Endodermal cell (in vitro differentiated cells): ENCODE measurements at places on chromosomes 7 and 10.

DNA sequence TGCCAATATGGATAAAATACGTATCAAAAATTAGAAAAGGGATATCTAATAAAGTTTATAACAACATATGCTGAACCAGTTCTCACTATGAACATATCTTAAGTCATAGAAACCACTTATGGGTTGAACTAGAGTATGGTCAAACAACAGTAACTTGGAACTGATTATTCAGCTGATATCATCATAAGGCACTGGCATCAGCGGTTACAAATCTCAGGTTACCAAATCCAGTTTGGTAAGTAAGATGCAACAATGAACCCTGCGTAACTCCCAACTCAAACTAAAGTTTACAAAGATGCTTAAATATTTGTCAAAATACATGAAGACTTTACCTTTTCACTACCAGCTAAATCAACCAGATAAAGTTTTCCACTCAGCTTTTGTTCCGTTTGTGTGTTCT, 19.3 kb downstream of the KIF5B start:
- no peak overlapping the region for H3K27ac ChIP-seq
- no peaks in the 10 kb centered on the region for H3K4me1 ChIP-seq
- H3K27me3 ChIP-seq: no peaks in the 10 kb centered on the region
- DNase-seq: no peak
- no peak overlapping the region for H3K4me3 ChIP-seq

- H3K27ac ChIP-seq: no peak overlapping the region
- H3K4me1 ChIP-seq: peaks cover 5% of the 10 kb centered on the region
- no peak overlapping the region for H3K4me3 ChIP-seq
- DNase-seq: peak; percentile 70
- H3K27me3 ChIP-seq: no peaks in the 10 kb centered on the region
- H3K36me3 ChIP-seq: peaks cover 75% of the 10 kb centered on the region
Observed at GRCh38 chr7:99631295-99632109, 14.8 kb downstream of the ZSCAN25 start.

- H3K4me1 ChIP-seq: no peaks in the 10 kb centered on the region
- no peaks in the 10 kb centered on the region for H3K27me3 ChIP-seq
- no peak overlapping the region for H3K4me3 ChIP-seq
- H3K27ac ChIP-seq: no peak overlapping the region
Observed at GRCh38 chr10:58014436-58014835, 253.3 kb downstream of the IPMK start.

DNA sequence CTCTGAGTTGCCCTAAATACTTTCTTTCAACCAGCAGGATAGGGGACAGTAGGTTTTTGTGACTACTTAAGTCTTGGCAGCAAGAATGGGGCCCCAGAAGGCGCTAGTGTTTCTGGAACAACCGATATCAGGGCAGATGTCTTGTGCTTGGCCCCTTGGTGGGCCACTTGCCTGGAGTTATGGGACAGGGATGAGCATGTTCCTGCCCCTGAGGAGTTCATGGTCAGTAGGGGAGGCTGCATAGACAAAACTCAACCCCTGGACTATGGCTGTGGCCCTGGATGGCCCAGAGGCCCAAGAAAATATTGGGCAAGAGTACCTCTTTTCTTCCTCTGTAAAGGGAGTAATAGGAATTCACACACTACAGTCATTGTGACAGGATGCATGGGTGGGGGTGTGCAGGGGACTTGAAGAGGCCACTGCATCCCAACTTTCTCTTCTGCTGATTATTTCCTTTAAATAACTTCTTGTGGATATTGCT, 57.7 kb upstream of the IGFBP3 start:
- peak; percentile 49 for DNase-seq
- H3K27me3 ChIP-seq: no peaks in the 10 kb centered on the region
- H3K27ac ChIP-seq: peak overlapping the region; percentile 68
- H3K4me3 ChIP-seq: no peak overlapping the region

DNA sequence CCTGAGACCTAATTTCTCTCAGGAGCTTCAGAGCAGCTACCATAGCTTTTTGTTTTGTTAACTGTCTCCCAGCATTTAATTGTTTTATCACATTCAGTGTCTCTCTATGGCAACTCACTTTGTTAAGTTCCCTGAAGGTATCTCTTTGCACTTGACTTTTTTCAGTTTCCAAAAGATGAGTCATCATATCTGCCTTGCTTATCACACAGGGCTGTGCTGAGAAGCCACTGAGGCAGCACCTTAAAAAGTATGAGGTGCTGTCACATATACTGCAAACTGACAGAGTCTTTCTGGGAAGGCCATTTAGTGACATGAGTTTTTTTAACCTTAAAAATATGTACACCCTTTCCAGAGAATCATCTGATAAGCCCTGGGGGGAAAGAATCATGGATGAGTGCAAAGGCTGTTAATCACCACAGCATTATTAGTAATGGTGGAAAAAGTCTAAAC, 56.8 kb downstream of the PPP1R3C start:
- DNase-seq: no peak
- no peaks in the 10 kb centered on the region for H3K27me3 ChIP-seq
- H3K4me3 ChIP-seq: no peak overlapping the region
- H3K27ac ChIP-seq: no peak overlapping the region

DNA sequence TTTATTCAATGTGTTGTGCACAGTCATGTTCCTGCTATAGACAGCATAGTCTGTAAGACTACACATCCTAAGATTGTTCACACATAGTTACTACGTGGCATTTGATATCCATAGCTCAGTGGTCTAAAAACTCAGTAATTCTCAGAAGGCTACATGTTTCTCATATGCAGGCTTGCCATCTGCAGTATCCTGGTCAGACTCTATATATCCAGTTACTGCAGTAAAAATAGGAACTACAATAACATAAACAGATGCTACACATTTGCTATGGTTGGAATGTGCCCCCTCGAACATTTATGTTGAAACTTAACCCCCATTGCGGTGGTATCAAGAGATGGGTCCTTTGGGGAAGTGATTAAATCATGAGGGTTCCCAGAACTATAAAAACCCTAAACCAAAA, 1377.8 kb upstream of the LRRTM3 start:
- no peaks in the 10 kb centered on the region for H3K27me3 ChIP-seq
- no peak for DNase-seq
- H3K36me3 ChIP-seq: no peaks in the 10 kb centered on the region
- no peak overlapping the region for H3K4me3 ChIP-seq

GRCh38 chr10:58348571-58349033, 13.8 kb downstream of the UBE2D1 start:
- H3K4me1 ChIP-seq: no peaks in the 10 kb centered on the region
- DNase-seq: no peak
- H3K27me3 ChIP-seq: no peaks in the 10 kb centered on the region
- H3K27ac ChIP-seq: no peak overlapping the region
- H3K4me3 ChIP-seq: no peak overlapping the region
- no peaks in the 10 kb centered on the region for H3K36me3 ChIP-seq

DNA sequence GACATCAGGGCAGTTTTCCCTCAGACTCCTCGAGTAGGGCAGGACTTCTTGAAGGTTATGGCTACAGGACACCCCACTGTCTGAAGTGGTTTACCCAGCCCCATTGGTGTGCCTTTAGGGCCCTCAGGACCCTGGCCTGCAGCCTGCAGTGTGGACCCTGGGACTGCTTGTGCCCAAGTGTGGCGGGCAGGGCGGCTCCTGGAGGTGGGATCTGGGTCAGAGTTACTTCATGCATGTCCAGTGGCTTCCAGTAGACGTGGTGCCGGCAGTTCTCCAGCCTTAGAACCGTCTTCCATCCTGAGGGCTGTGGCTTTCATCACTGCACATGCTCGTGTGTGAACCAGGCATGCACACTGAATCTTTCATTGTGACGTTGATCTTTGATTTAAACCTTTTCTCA, 16.7 kb downstream of the EIF3B start:
- no peaks in the 10 kb centered on the region for H3K4me1 ChIP-seq
- no peaks in the 10 kb centered on the region for H3K27me3 ChIP-seq
- no peak for DNase-seq

GRCh38 chr7:141820067-141820466, 21.2 kb downstream of the PRSS37 start:
- H3K27ac ChIP-seq: no peak overlapping the region
- DNase-seq: no peak
- H3K36me3 ChIP-seq: no peaks in the 10 kb centered on the region
- H3K4me3 ChIP-seq: no peak overlapping the region
- H3K4me1 ChIP-seq: no peaks in the 10 kb centered on the region
